Activated naive CD8-positive, alpha-beta T cell treated with anti-CD3 and anti-CD28 coated beads for 36 hours (primary cell): ENCODE measurements at places on chromosomes 16 and 17. TPM values are rescaled to one million over a fixed set of nuclear protein-coding genes. Genes with fewer than 3 reads are reported as not detected.

- DNase-seq: no peak
- H3K27me3 ChIP-seq: peaks cover 28% of the 10 kb centered on the region
- H3K36me3 ChIP-seq: no peaks in the 10 kb centered on the region
- H3K27ac ChIP-seq: no peak overlapping the region
- H3K4me1 ChIP-seq: no peaks in the 10 kb centered on the region
Measured at GRCh38 chr17:5821803-5822202, 237.5 kb upstream of the NLRP1 start.

DNA sequence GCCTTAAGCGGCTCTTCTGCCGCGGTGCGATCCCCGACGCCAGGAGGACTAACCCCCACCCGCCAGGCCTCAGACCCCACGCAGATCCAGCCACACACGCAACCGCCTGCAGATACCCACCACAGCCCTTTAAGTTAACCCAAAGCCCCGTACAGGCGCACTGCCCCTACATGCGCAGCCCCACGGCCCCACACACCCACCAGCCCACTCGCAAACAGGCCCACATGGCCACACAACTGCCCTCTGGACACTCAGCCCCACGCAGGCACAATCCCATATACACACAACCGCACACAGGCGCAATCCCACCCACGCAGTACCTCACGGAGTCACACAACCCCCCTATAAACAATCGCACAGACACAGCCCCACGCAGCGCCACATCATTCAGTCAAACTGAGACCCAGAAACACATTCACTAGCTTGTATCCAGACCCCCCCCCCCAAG is 41.7 kb downstream of the RAI1 start:
- DNase-seq: no peak
- H3K36me3 ChIP-seq: no peaks in the 10 kb centered on the region
- no peak overlapping the region for H3K27ac ChIP-seq
- H3K4me1 ChIP-seq: peaks cover 40% of the 10 kb centered on the region

DNA sequence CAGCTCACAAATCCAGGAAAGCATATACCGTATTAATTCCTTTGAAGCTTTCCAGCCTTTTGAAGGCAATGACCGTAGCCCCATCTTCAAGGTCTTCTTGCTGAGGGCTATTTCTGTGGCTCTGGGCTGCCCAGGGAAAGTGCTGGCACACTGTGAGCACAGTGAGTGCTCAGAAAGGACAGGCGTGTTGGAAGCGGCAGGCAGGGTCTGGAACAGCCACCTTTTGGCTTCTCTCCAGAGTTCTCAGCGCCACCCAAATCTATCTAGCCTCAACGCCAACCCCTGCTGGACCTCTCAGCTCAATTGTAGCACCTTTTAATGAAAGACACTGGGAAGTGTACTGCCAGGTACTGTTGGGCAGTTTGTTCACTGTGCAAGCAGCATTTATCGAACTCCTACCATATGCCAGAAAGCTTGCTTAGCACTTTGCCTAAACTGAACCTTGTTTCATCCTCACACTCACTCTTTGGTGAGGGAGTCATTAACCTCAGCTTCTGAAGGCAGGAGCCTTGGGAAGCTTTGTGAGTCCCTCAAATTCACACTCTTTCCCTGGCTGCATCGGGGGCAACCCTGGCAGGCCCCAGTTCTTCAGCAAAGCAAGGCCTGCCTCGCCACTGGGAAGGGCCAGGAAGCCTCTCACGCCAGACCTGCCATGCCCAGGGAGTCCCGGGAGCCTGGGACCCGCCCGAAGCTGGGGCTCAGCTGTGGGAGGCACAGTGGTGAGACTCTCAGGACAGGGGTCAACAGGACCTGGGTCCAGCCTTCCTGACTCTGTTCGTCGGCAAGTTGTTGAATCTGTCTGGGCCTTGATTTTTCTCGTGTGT is 13.5 kb upstream of the CIBAR2 start:
- no peaks in the 10 kb centered on the region for H3K27me3 ChIP-seq
- H3K4me3 ChIP-seq: no peak overlapping the region
- H3K36me3 ChIP-seq: no peaks in the 10 kb centered on the region
- H3K27ac ChIP-seq: no peak overlapping the region
- DNase-seq: no peak

GRCh38 chr16:56451753-56452689 is 667 bp downstream of the OGFOD1 start:
- no peaks in the 10 kb centered on the region for H3K27me3 ChIP-seq
- H3K36me3 ChIP-seq: peaks cover 54% of the 10 kb centered on the region
- peak overlapping the region; percentile 94 for H3K4me3 ChIP-seq
- no peak for DNase-seq

DNA sequence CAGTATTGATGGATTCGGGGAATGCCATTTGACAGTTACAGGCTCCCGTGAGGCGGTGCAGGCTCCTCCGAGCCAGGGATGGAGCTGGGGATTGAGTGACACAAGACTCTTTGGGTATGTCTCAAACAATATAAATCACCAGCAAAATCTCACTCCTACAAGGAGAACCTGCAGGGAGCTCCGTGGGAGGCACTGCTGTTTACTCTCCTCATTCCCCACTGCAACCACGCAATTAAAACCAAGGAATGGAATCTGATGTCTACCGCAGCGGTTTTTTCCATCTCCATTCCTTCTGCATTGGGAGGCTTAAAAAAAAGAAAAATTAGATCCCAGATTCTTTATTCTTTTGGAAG is 157.9 kb downstream of the WWOX start:
- no peaks in the 10 kb centered on the region for H3K4me1 ChIP-seq
- no peak overlapping the region for H3K27ac ChIP-seq
- DNase-seq: no peak
- no peaks in the 10 kb centered on the region for H3K27me3 ChIP-seq
- no peak overlapping the region for H3K4me3 ChIP-seq

GRCh38 chr17:82615084-82616020 is 32.9 kb downstream of the WDR45B start:
- H3K4me1 ChIP-seq: peaks cover 2% of the 10 kb centered on the region
- H3K27ac ChIP-seq: no peak overlapping the region
- no peak overlapping the region for H3K4me3 ChIP-seq
- H3K36me3 ChIP-seq: peaks cover 24% of the 10 kb centered on the region

GRCh38 chr16:86821895-86822294 is 243.5 kb downstream of the FOXL1 start:
- H3K4me1 ChIP-seq: no peaks in the 10 kb centered on the region
- no peaks in the 10 kb centered on the region for H3K36me3 ChIP-seq
- H3K27me3 ChIP-seq: peaks cover 47% of the 10 kb centered on the region
- DNase-seq: no peak

DNA sequence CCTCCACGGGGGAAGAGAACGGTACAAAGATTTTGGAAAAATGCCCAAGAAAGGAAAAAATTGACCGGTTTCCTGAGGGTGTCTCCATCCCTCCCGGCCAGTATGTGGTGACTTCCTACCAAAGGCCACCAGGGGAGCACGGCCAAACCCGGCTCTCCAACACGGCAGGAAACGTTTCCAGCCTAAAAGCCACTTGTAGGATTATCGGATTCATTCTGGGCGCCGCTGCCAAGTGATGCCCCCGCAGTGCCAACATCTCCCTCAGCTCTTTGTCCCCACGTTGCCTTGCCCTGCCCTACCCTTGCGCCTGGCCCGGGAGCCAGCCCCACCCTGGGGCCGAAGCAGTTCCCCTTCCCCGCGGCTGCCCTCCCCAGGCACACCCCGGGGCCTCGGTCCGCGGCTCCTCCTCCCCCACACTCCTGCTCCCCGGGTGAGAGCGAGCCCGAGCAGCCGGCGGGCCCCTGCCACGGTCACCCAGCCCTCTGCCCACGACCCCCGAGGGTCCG is 688 bp downstream of the CRK start:
- H3K4me3 ChIP-seq: peak overlapping the region; percentile 91
- peak overlapping the region; percentile 84 for H3K27ac ChIP-seq
- DNase-seq: peak; percentile 44

- no peak overlapping the region for H3K4me3 ChIP-seq
- peaks cover 9% of the 10 kb centered on the region for H3K27me3 ChIP-seq
- no peaks in the 10 kb centered on the region for H3K36me3 ChIP-seq
- peak; percentile 30 for DNase-seq
Measured at GRCh38 chr17:40452216-40452787, 9.1 kb downstream of the IGFBP4 start.

DNA sequence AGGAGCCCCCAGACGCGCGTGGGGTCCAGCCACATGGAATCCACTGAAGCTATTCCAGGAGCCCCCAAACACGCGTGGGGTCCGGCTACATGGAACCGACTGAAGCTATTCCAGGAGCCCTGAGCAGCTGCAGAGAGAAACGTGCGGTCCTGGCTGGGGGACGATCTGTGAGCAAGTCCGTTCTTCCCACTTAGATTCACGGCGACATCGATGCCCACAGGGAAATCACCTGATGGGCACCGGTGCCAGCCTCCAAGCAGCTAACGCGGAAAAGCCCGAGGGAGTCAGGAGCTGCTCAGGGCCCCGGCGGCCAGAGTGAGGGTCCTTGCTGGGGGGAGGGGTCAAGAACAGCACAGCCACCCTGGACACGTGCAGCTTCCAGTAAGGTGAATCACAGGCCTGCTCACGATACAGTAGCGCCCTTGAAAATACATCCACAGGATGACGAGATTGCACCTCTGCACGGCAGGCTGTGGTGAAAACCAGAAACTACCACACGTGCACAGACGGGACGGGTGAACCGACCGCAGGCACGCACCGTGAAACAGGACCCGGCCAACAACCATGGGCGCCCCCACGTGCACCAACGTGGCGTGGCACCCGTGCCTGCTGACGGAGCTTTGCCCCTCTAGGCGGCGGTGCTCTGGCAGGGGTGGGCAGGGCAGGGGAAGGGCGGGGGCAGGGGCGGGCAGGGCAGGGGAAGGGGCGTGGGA is 77.7 kb upstream of the GNG13 start:
- peak overlapping the region; percentile 22 for H3K4me3 ChIP-seq
- H3K4me1 ChIP-seq: peaks cover 2% of the 10 kb centered on the region
- DNase-seq: no peak
- H3K27me3 ChIP-seq: no peaks in the 10 kb centered on the region
- H3K27ac ChIP-seq: no peak overlapping the region

DNA sequence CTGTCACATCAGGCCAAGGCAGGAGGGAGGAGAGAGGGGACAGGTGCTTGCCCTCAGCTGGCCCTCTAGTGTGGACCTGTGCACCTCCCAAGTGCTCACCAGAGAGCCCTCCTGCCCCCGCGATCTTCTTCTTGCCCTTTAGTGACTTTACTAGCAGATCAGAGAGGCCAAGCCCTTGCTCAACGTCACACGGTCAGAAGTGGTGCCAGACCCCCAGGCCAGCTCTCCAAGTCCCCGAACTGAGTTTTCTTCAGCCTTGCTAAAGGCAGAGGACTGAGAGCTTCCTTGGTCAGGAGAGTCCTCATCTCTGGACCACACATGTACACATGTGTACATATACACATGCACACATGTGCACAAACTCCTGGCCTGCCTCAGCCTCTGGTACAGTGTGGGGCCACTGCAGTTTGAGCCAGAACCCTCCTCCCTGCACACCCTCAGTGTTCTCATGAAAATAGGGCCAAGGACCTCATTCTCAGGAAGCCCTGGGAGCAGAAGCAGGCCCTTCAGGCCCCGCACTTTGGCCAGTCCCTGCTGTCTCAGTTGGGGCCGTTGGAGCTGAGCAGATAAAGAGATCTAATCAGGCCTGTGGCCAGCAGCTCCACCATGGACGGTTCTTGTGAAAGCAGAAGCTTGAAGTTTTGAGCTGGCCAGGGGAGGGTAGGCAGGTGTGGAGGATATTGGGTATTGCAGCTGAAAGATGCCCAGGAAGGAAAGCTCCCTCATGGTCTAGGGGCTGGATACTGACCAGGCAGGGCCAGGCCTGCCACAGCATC is 7.4 kb upstream of the EPX start:
- peaks cover 7% of the 10 kb centered on the region for H3K27me3 ChIP-seq
- no peaks in the 10 kb centered on the region for H3K36me3 ChIP-seq
- no peak overlapping the region for H3K27ac ChIP-seq
- H3K4me3 ChIP-seq: no peak overlapping the region
- H3K4me1 ChIP-seq: no peaks in the 10 kb centered on the region

DNA sequence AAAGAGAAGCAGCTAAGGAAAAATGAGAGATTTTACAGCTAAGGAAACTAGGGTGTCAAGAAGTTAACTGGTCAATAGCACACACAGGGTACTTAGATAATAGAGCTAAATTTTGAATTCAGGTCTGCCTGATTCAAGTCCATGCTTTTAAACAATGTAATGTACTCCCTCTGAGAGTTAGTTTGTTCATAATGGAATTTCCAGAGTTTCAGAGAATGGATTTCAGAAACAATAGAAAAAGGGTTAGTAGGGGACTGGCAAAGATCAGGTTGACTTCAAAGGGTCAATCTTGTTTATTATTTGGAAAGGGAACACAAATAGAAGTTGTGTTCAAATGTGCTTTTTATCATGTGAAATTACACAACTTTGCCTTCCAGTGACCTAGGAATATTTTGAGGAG is 17.9 kb downstream of the NSRP1 start:
- H3K27me3 ChIP-seq: no peaks in the 10 kb centered on the region
- no peak overlapping the region for H3K4me3 ChIP-seq
- H3K27ac ChIP-seq: no peak overlapping the region
- H3K36me3 ChIP-seq: peaks cover 39% of the 10 kb centered on the region
- DNase-seq: no peak

GRCh38 chr17:80955078-80955477 is 36.6 kb upstream of the CHMP6 start:
- no peak overlapping the region for H3K4me3 ChIP-seq
- DNase-seq: no peak

- peaks cover 17% of the 10 kb centered on the region for H3K4me1 ChIP-seq
- no peak overlapping the region for H3K4me3 ChIP-seq
- H3K36me3 ChIP-seq: peaks cover 2% of the 10 kb centered on the region
- H3K27ac ChIP-seq: no peak overlapping the region
Measured at GRCh38 chr17:29930409-29931010, 482 bp upstream of the SSH2 start.

GRCh38 chr16:82201926-82202325 is 31.9 kb upstream of the MPHOSPH6 start:
- H3K4me1 ChIP-seq: no peaks in the 10 kb centered on the region
- no peaks in the 10 kb centered on the region for H3K27me3 ChIP-seq
- H3K27ac ChIP-seq: no peak overlapping the region
- DNase-seq: no peak
- H3K36me3 ChIP-seq: peaks cover 4% of the 10 kb centered on the region
- no peak overlapping the region for H3K4me3 ChIP-seq

GRCh38 chr17:14856176-14856575 is 408.9 kb downstream of the PMP22 start:
- DNase-seq: no peak
- no peak overlapping the region for H3K4me3 ChIP-seq
- H3K4me1 ChIP-seq: no peaks in the 10 kb centered on the region
- peaks cover 3% of the 10 kb centered on the region for H3K27me3 ChIP-seq

DNA sequence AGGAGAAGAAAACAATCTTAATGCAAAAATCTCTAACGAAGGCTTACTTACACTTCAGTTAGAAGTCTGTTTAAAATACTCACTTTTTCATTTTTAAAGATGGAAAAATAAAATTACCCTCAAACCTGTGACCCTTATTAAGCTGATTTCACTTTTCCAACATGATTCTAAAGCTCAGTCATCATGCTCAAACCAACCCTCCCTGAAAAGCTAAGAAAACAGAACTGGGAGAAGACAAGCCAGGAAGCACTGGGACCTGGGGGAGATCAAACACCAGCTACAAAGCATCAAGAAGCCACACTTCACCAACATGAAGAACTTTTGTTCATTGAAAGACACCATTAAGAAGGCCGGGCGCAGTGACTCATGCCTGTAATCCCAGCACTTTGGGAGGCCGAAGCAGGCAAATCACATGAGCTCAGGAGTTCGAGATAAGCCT is 88.8 kb downstream of the LITAF start:
- H3K27me3 ChIP-seq: no peaks in the 10 kb centered on the region

CD79B gene
- 28.8 TPM for total RNA-seq

MT1G gene
- total RNA-seq: 41.8 TPM

CLEC3A gene
- total RNA-seq: not detected

ZG16B gene
- 1.6 TPM for total RNA-seq

CSH1 gene
- not detected for total RNA-seq

ZP2 gene
- not detected for total RNA-seq
